ENCODE measurements at places on chromosomes 11 and 22.

DNA sequence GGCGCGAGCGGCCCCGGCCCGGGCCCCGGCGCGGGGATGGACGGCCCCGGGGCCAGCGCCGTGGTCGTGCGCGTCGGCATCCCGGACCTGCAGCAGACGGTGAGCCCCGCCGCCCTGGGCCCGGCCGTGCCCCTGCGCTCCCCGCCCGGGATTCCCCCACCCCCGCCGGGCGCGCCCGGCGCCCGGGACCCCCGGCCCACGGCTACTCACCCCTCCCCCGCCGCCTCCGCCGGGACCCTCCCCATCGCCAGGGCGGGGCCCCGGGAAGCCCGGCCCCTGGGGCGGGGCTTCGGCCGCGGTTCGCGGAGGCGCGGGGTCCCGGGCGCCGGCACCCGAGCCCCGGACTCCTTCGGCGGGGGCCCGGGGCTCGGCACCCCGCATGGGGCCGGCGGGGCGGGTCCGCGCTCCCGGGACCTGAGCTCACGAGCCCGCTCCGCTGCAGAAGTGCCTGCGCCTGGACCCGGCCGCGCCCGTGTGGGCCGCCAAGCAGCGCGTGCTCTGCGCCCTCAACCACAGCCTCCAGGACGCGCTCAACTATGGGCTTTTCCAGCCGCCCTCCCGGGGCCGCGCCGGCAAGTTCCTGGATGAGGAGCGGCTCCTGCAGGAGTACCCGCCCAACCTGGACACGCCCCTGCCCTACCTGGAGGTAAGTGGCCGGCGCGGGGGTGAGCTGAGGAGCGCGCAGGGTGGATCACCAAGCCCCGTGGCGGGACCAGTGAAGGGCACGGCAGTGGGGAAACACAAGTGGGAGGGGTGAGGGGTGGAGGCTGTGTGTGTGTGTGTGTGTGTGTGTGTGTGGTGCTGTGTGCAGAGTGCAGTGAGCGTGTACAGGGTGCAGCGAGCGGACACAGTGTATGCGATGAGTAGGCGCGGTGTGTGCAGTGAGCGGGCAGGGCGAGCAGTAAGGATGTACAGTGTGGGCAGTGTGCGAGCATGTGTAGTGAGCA is 2.3 kb downstream of the SHANK3 start:
- DNase-seq, result no peak

- DNase-seq, result no peak
Measured at GRCh38 chr11:129354691-129355090, 21.0 kb upstream of the BARX2 start.

GRCh38 chr22:27210111-27210730 is 552.8 kb downstream of the MIAT start:
- no peak for DNase-seq

- DNase-seq, result no peak
Measured at GRCh38 chr11:125398994-125399640, 96.9 kb downstream of the FEZ1 start.

- DNase-seq, result no peak
Measured at GRCh38 chr11:98107736-98108135, 913.0 kb upstream of the CNTN5 start.

- DNase-seq, result no peak
Measured at GRCh38 chr22:35510951-35511350, 29.7 kb upstream of the RASD2 start.

- DNase-seq, result no peak
Measured at GRCh38 chr11:47380078-47380477, 1.7 kb upstream of the SPI1 start.

DNA sequence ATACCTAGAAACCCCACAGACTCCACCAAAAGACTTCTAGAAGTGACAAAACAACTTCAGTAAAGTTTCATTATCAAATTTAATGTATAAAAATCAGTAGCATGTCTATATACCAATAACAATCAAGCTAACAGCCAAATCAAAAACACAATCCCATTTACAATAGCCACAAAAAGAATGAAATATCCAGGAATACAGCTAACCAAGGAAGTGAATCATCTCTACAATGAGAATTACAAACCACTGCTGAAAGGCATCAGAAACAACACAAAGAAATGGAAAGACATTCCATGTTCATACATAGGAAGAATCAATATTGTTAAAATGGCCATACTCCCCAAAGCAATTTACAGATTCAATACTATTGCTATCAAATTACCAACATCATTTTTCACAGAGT is 46.0 kb downstream of the PRCP start:
- DNase-seq, result no peak

- DNase-seq, result no peak
Measured at GRCh38 chr11:16347928-16348685, 8.2 kb downstream of the SOX6 start.

DNA sequence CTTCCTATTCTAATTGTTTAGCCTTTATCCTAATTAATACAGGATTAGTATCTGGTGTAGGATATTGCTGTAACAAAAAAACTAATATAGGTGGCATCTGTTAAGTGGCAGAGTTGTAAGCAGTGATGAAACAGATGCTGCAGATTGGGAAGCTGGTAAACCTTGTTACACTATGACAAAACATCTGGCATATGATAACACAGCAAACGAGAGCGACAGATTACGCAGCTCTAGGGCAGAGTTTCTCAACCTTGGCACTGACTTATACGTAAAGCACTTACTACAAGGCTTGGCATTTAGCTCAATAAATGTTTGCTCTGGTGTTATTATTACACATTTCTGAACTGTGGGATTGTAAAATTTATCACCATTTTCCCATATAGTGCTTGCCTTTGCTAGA is 137.0 kb downstream of the ATG16L2 start:
- DNase-seq, result no peak

Data from naive B cell (primary cell).